GM23338 (cell line): ENCODE measurements at places on chromosomes 7 and 10. TPM values are rescaled to one million over a fixed set of nuclear protein-coding genes. Genes with fewer than 3 reads are reported as not detected.

DNA sequence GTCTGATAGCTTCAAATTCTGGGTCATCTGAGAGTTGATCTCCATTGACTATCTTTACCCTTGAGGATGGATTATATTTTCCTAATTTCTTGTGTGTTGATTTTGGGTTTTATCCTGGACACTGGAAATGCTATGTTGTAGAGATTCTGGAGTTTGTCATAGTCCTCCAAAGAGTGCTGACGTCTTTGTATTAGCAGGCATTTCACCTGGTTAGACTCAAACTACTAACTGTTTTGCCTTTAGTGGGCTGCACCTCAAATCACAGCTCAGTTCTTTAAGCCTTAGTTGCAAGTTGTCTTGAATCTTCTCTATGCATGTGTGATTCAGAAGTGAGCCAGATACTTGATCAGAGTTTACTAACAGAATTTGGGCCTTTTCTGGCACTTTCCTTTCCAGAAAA is 264.3 kb downstream of the RPS24 start:
- H3K27me3 ChIP-seq = no peaks in the 10 kb centered on the region
- H3K36me3 ChIP-seq = no peaks in the 10 kb centered on the region
- H3K27ac ChIP-seq = no peak overlapping the region
- no peak overlapping the region for H3K4me3 ChIP-seq
- DNase-seq = no peak
- peaks cover 22% of the 10 kb centered on the region for H3K4me1 ChIP-seq

GRCh38 chr10:103281753-103282152 is 4.8 kb downstream of the INA start:
- H3K4me1 ChIP-seq = peaks cover 28% of the 10 kb centered on the region
- H3K4me3 ChIP-seq = peak overlapping the region; percentile 32
- H3K27me3 ChIP-seq = peaks cover 45% of the 10 kb centered on the region
- DNase-seq = peak; percentile 97
- H3K27ac ChIP-seq = 0 out of 2 replicates have a peak overlapping the region, but pooled peaks have one; percentile 41

GRCh38 chr10:36534471-36535002 is 590.9 kb upstream of the ANKRD30A start:
- no peaks in the 10 kb centered on the region for H3K27me3 ChIP-seq
- H3K4me3 ChIP-seq = no peak overlapping the region
- DNase-seq = no peak
- H3K4me1 ChIP-seq = no peaks in the 10 kb centered on the region

DNA sequence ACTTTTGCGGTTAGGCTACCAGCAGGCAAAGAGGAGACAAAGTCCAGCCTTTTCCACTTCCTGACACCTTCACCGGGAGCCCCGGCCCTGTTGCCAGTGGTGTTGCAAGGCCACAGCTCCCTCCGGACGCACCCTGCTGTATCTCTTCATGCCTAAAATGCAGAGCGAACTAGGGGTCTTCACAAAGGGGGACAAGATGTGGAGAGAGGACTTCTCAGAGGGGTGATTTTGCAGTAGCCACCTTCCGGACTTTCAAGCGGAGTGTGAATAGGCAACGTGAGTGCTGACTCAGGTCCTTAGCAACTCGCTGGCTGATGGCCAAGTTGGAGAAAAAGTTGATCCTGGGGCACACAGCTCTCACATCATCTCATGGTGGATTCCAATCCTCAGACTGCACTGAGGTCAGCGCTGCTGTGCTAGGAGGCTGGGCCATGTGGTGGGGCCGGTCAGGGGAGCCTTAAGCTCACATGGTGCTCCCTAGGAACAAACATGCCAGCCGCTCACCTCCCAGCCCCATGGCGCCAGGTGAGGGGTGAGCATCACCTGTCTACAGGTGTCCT is 166.3 kb downstream of the LCOR start:
- no peaks in the 10 kb centered on the region for H3K4me1 ChIP-seq
- H3K27me3 ChIP-seq = no peaks in the 10 kb centered on the region
- no peak for DNase-seq
- H3K4me3 ChIP-seq = no peak overlapping the region

DNA sequence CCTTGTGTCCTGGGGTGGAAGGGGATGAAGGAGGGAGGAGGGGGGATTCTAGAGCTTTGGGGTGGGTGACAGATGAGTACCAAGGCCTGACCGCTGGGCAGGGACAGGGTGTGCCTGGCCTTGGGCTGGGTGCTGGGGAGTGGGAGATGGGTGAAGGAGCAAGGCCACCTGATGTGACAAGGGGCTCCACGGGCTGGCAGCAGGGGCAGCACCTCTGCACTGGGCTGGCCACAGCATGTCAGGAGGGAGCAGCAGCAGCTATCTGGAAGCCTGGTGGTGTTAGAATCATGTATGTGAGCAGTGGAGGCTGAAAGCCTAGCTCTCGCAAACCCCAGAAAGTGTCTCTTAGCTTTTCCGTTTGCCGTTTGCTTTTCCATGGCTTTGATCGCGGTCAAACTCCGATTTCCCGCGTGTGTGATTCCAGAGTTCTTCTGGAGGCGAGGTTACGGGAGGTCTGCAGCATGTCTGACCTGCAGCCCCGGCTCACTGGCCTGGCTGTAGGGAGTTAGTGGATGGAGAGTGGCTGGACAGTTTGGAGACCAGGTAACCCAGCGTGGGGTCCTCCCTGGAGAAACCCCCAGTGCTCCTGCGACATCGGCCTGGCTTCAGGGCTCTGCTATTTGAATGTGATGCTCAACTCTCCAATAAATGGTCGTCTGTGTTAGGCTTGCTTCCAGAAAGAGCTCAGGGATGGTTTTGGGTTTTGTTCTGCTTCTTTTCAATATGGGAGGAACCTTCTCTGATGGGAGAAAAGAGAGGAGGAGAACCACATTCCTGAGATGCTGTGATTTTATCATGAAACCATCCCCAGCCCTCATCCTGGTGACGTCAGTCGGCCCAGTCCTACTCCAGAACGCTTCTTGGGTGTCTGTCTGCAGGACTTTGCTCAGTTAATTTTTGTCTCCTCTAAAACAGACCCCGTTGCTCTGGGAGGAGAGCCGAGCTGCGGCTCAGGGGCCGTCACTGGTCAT is 105.5 kb downstream of the CUX1 start:
- peaks cover 17% of the 10 kb centered on the region for H3K4me1 ChIP-seq
- H3K4me3 ChIP-seq = no peak overlapping the region
- DNase-seq = no peak
- H3K27ac ChIP-seq = peak overlapping the region; percentile 29
- H3K27me3 ChIP-seq = no peaks in the 10 kb centered on the region
- no peaks in the 10 kb centered on the region; the same call in 1 of the 2 replicates for H3K36me3 ChIP-seq

DNA sequence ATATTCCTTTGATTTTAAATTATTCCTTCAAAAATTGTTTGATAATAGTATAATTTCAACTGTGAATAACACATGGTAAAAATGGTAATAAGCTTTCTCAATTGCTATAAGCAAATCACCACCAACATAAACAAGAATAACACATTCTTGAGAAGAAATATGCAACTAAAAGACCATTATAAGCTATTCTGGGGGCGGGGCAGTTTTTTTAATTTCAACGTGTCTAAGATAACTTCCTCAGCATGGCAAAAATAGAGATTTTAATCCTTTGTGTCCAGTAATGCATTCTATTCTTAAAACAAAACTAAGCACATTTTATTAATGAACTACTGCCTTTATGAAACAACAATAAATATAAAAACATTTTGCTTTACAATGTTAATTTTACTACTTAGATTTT is 1.5 kb downstream of the DNAJC12 start:
- H3K4me3 ChIP-seq = no peak overlapping the region
- no peaks in the 10 kb centered on the region for H3K27me3 ChIP-seq
- H3K27ac ChIP-seq = no peak overlapping the region
- no peak for DNase-seq
- no peaks in the 10 kb centered on the region for H3K36me3 ChIP-seq

- H3K4me1 ChIP-seq = peaks cover 18% of the 10 kb centered on the region
- no peak for DNase-seq
- H3K4me3 ChIP-seq = no peak overlapping the region
- H3K27ac ChIP-seq = no peak overlapping the region
Observed at GRCh38 chr10:12709521-12709963, 292.0 kb downstream of the CCDC3 start.

- DNase-seq = no peak
- no peak overlapping the region for H3K27ac ChIP-seq
- H3K4me3 ChIP-seq = no peak overlapping the region
- H3K4me1 ChIP-seq = no peaks in the 10 kb centered on the region
- peaks cover 22% of the 10 kb centered on the region for H3K36me3 ChIP-seq
Observed at GRCh38 chr10:69209787-69210484, 10.2 kb upstream of the HKDC1 start.

DNA sequence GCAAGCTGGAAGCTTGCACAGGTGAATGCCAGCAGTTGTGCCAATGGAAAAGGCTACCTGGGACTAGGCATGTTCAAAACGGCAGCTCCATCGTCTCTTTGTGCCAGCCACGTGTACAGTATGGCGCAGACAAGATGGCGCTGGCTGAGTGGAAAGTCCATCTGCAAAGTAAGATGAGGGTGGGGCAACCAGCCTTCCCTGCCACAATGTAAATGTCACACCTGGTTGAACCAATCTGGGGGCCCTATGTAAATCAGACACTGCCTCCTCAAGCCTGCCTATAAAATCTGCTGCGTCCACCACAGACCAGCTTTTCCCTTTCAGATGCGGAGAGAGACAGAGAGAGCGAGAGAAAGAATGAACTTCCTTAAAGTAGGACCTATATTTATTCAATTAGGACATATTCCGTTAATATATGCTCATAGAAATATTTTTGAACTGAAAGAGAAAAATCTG is 18.5 kb upstream of the C7orf33 start:
- H3K27me3 ChIP-seq = no peaks in the 10 kb centered on the region
- no peaks in the 10 kb centered on the region for H3K36me3 ChIP-seq
- no peak overlapping the region for H3K27ac ChIP-seq
- H3K4me3 ChIP-seq = no peak overlapping the region
- peak; percentile 30 for DNase-seq

CXCL12 gene
- total RNA-seq = 47.3 and 53.8 TPM in 2 replicates

FOXI2 gene
- total RNA-seq = 1.1 and 1.3 TPM in 2 replicates

CNNM1 gene
- 0.74 and 0.90 TPM in 2 replicates for total RNA-seq

SFXN4 gene
- total RNA-seq = 22.3 and 51.6 TPM in 2 replicates

SEMA3E gene
- 5.4 and 12.4 TPM in 2 replicates for total RNA-seq

BUD23 gene
- total RNA-seq = 57.2 and 62.1 TPM in 2 replicates
